NCI-H82 (cell line): ENCODE measurements at places on chromosomes 4 and X.

DNA sequence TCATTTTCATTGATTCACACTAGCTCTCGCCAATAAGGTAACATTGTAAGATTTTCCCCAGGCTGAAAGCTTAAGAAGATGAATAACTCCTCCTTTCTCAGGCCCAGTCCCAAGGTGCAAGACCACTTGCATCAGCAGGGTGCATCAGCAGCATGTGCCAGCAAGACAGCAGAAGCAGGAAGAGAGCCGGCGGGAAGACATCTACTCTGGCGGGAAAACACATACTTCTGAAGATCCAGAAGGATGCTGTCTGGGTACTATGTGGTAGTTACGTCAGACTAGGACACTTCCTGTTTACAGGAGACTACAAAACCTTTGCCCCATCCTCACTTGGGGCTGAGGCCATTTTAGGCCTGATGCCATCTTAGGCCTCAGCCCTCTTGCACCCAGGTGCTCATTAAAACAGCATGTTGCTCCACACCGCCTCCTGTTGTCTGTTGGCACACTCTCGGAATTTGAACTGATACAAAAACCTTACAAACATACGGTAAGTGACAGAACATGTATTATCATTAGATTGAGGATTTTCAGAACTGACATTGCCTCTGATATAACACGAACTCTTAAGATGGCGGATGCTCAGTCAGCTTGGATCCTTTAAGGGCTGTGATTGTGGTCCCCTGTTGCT, 886.5 kb upstream of the EPHA5 start:
- DNase-seq, result no peak

- peak; percentile 82 for DNase-seq
Measured at GRCh38 chrX:35890699-35891098, 28.8 kb upstream of the CFAP47 start.

GRCh38 chrX:47611926-47612325, 7.7 kb downstream of the SYN1 start:
- no peak for DNase-seq

- DNase-seq, result no peak
Measured at GRCh38 chr4:180636696-180637404, 1606.4 kb upstream of the TENM3 start.

DNA sequence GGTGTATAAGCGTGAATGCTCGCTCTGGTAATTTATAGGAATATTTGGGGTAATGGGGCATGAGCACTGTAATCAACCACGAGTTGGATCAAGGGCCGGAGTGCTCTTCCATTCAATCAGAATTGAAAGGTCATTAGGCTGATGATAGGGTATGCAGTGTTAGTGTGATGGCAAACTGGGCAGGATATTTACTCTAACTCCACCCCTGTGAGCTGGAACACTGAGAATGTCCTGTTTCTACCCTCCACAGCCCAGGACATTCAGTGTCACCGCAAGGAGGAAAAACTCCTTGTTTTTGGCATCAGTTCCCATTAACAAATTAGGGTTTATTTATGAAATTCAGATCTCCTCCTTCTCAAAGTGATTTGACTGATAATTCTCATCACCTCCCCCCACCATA, 137.8 kb downstream of the HS6ST2 start:
- DNase-seq, result no peak

GRCh38 chr4:123675567-123675966, 279.0 kb downstream of the SPRY1 start:
- DNase-seq, result no peak

GRCh38 chr4:183921335-183921734, 16.2 kb downstream of the STOX2 start:
- DNase-seq, result no peak

- no peak for DNase-seq
Measured at GRCh38 chr4:33262824-33263223, 2542.7 kb downstream of the PCDH7 start.

DNA sequence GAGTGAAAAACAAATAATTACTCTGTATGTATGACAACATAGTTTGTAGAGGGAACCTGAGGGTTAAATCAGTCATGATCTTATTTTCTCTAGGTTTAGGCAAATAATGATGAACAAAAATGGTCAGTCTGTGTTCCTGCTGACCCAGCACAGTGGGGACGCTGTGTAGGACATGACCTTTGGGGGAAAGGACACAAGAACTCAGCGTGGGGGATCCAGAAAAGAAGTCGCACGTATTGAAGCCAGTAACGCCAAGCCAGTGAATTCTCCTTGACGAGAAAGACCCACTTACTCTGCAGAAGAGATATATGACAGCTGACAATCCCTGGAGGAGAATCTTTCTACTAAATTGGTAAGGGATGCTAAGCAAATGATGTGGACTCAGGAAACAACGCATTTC, 36.6 kb downstream of the HELT start:
- DNase-seq, result no peak

GRCh38 chr4:145878501-145879435, 59.9 kb downstream of the ZNF827 start:
- no peak for DNase-seq

GRCh38 chr4:151774324-151774723, 13.5 kb upstream of the GATB start:
- DNase-seq, result no peak

DNA sequence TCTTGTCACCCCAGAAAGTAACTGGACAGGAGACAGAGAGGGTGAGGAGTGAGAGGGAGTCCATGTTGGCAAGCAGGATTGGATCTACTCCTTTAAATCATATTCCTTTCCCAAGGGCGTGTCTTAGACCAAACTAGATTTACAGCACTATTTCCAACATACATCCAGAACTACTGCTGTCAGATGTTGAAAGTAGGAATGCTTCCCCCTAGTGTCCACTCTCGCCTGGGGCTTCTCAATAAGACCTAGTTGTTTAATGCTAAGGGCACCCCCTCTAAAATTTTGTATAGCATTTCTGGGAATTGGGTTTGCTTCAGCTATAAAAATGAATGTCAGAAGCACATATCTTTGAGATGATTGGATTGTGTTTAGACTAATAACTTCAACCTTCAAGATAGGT, 13.3 kb downstream of the OFD1 start:
- DNase-seq, result peak; percentile 57

DNA sequence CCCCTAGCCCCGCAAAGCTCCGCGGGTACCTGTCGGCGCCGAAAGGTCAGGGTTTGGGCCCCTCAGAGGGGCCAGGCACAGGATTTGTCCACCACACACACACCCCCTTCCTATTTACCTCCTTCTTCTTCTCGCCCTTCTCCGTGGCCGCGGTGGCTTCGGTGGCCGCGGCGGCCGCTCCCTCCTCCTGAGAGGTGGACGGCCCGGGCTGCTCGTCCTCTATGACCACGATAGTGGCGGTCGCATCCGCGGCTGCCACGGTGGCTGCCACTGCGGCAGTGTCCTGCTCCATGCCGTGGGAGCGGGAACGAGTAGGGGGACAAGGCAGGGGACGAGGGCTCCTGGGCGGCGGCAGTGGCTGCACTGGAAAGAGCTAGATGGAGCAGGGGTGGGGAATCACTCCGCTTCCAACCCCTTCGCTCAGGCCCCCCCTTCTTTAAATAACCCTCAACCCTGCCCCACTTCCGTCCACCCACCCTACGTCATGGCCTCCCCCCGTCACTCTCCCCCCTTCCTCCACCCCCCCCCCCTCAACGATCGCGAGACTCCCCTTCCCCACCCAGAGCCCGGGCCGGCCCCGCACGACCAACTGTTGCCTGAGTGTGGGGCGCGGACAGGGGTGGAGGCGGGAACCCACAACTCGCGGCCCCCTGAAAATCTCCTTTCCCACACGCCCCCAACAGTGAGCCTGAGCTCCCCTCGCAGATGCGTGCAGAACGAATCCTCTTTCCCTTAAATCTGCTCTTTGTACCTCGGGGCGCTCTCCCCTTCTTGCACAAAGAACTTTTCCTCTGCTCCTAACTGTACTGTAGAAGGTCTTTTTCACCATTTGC, at the start of gene SMARCA1:
Gene SMARCA1, minus strand, starts transcription at position 412 of the 833 bp plus-strand sequence. Its CDS starts 120 bp downstream, at position 292.
- DNase-seq, result peak; percentile 86

GRCh38 chrX:23773601-23774175, 9.3 kb upstream of the SAT1 start:
- no peak for DNase-seq

DNA sequence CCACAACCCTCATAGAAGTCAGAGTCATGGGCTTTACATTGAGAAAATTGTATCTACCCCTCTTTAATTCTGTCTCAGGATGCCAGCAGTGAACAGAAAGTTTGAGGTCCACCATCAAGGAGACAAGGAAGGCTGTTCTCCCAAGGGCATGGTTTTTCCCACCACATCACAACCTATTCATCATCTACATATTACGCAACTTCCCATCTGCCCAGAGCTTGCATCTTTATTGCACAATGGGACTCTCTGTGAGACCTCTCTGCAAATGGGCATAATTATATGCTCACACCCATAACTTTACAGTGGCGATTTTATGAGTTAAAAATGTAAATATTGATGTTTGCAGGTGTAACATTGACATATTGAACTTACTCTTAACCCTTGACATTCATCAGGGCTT, 38.9 kb downstream of the PAGE2 start:
- DNase-seq, result no peak

- DNase-seq, result no peak
Measured at GRCh38 chr4:108561116-108561515, 59.3 kb upstream of the RPL34 start.

DNA sequence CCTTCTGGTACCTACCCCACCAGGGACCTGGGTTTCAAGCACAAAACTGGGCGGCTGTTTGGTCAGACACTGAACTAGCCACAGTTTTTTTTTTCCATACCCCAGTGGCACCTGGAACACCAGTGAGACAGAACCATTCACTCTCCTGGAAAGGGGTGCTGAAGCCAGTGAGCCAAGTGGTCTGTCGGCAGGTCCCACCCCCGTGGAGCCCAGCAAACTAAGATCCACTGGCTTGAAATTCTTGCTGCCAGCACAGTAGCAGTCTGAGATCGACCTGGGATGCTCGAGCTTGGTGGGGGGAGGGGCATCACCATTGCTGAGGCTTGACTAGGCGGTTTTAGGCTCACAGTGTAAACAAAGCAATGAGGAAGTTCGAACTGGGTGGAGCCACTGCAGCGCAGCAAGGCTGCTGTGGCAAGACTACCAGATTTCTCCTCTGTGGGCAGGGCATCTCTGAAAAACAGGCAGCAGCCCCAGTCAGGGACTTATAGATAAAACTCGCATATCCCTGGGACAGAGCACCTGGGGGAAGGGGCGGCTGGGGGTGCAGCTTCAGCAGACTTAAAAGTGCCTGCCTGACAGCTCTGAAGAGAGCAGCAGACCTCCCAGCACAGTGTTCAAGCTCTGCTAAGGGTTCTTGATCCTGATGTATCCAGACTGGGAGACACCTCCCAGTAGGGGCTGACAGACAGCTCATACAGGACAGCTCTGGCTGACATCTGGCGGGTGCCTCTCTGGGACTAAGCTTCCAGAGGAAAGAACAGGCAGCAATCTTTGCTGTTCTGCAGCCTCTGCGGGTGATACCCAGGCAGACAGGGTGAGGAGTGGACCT, 223.0 kb downstream of the COX18 start:
- peak; percentile 47 for DNase-seq

DNA sequence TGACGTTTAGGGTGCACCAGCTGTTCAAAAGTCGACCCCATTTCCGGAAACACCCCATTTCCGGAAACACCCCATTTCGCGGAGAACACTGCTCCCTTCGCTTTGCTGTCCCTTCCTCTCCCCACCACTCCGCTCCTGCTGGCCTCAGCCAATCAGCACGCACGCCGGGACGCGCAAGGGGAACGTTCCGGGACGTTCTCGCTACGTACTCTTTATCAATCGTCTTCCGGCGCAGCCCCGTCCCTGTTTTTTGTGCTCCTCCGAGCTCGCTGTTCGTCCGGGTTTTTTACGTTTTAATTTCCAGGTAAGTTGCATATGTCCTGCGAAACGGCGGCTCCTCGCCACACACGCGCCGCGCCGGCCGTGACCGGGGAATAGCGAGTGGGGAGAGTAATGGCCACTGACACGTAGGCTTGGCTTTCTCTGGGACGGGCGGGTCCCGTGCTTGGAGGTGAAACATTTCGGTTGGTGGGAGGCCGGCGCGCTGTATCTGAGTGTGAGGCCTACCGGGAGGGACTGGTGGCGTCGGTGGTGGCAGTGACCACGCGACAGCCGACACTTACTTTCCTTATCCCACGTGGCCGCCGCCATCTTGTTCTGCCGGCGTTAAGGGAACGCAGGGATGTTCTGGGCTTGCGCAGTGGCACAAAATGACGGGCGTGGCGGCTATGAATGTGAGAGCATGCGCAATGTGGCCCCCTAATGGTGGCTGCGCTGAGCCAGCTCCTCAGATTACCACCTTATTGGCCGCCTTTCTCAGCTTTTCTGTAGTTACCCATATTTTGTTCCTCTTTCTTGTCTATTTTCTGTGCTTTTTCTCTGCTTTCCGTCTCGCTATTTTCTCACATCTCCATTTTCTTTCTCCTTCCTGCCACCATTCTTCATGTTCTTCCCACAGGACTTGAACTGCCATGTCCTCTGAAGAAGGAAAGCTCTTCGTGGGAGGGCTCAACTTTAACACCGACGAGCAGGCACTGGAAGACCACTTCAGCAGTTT, at the start of gene RBM3:
Gene RBM3, plus strand, starts transcription at position 215 of the 997 bp plus-strand sequence. Its CDS starts 697 bp downstream, at position 912.
- DNase-seq, result peak; percentile 97

GRCh38 chrX:120739300-120739699, 109.4 kb upstream of the C1GALT1C1 start:
- no peak for DNase-seq

GRCh38 chrX:13087322-13088155, 43.1 kb upstream of the FAM9C start:
- DNase-seq, result no peak

DNA sequence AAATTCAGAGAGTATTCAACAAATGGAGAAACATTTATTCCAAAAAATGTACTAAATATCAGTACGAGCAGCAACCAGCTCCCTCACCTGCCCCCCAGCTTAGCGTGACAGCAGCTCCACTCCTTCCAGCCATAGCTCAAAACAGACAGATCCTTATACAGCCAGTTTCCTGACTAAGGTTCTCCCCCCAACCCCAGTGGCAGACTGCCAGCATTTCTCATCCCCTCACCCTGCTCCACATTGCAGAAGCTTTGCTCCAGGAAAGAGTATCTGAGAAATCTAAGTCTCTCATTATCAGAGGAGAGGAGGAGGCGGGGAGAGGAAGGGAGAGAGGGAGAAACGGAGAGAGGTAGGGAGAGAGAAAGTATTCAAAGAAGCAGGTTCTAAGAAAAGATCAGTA, 53.3 kb upstream of the PASD1 start:
- DNase-seq, result peak; percentile 93

GRCh38 chr4:120865985-120866384, 56.5 kb downstream of the PRDM5 start:
- DNase-seq, result no peak
